CD4-positive, alpha-beta T cell treated with Interleukin-17A for 1 hour (primary cell): ENCODE measurements at places on chromosomes 6 and 20.

DNA sequence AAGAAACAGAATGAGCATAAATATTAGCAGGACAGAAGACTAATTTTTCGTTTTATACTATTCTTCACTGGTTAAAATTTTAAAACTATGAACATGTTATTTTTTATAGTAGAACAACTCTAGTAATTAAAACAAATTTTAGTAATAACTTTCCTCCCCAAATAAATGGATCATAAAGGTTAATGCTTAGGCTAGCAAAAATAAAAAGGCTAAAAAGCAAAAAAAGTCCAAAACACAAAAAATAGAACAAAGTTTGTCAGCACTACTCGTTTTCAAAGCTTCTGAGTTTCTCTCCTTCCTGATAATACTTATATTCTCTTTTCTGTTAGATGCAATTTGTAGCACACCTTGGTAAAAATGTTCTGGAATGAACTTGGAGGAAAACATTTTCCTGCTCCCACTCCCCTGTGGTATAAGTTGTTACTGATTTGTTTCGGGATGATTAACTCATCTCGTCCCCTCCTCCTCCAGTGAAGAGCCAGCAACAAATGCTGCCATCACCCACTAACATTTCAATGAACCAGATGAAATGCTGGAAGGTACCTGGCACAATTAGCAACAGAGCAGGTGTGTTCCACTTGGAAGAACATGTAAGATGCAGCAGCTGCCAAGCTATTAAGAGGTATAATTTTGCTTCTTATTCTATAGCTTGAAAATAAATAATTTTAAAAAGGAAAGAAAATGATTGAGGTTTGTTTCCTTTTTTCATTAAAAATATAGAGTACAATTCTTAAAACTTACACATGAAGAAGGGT is 130.5 kb downstream of the MYB start:
- DNase-seq: no peak

GRCh38 chr20:19363476-19363875 is 151.0 kb downstream of the SLC24A3 start:
- no peak for DNase-seq

DNA sequence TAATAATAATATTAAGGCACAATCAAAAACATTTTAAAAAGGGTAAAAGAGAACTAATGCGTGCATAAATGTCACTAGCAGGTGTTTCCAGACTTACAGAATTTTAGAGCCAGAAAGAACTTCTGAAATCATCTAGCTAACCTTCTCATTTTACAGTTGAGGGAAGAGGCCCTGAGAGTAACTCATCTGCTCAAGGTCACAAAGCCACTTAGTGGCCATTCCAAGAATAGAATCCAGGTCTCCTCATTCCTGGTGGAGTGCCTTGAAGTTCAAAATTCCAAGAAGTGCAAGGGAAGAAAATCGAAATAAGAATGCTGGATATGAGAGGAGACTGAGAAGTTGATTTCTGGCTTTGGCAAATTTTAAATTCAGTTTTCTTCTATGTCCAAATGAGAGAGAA is 3.2 kb upstream of the KIAA0408 start:
- DNase-seq: no peak

DNA sequence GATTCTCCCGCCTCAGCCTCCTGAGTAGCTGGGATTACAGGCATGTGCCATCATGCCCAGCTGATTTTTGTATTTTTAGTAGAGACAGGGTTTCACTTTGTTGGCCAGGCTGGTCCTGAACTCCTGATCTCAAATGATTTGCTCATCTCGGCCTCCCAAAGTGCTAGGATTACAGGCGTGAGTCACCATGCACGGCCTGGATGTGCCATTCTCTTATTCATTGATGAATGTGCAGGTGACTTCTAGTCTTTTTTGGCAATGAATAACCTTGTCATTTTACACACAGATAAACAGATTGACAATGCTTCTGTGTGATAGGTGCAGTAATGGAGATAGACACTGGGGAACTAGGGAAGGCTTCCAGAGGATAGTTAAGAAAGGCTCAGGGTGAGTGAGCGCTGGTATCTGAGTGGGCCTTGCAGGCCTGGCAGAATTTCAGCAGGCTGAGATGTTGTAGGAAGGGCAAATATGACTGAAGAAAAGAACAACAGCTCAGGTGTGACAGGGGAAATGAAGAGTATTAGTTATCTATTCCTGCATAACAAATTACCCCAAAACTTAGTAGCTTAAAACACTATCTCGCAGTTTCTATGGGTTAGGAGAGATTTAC is 23.3 kb downstream of the PPARD start:
- DNase-seq: no peak

GRCh38 chr20:1934156-1934555 is 38.9 kb downstream of the SIRPA start:
- DNase-seq: no peak
